ENCODE measurements at places on chromosomes 3 and 15. TPM values are rescaled to one million over a fixed set of nuclear protein-coding genes. Genes with fewer than 3 reads are reported as not detected.

Gene EPM2AIP1
- total RNA-seq: 10.5 TPM

- H3K36me3 ChIP-seq: no peaks in the 10 kb centered on the region
- no peak overlapping the region for H3K4me3 ChIP-seq
- DNase-seq: no peak
- no peaks in the 10 kb centered on the region for H3K4me1 ChIP-seq
- no peaks in the 10 kb centered on the region for H3K27me3 ChIP-seq
Observed at GRCh38 chr15:26943866-26944265, 27.1 kb upstream of the GABRG3 start.

Gene SLC6A11
- total RNA-seq: not detected

- H3K27me3 ChIP-seq: no peaks in the 10 kb centered on the region
- peak; percentile 78 for DNase-seq
- H3K36me3 ChIP-seq: no peaks in the 10 kb centered on the region
- H3K27ac ChIP-seq: peak overlapping the region; percentile 76
- peaks cover 35% of the 10 kb centered on the region for H3K4me1 ChIP-seq
- H3K4me3 ChIP-seq: no peak overlapping the region
Observed at GRCh38 chr15:71333839-71334238, 218.6 kb downstream of the THSD4 start.

Gene PLCD1
- total RNA-seq: 47.2 TPM

GRCh38 chr3:23459889-23460546, 256.9 kb downstream of the UBE2E2 start:
- no peaks in the 10 kb centered on the region for H3K36me3 ChIP-seq
- no peaks in the 10 kb centered on the region for H3K27me3 ChIP-seq
- no peak overlapping the region for H3K27ac ChIP-seq
- no peak for DNase-seq
- no peak overlapping the region for H3K4me3 ChIP-seq

GRCh38 chr3:48151807-48152427, 36.3 kb downstream of the CDC25A start:
- peaks cover 20% of the 10 kb centered on the region for H3K4me1 ChIP-seq
- no peak overlapping the region for H3K4me3 ChIP-seq
- no peaks in the 10 kb centered on the region for H3K27me3 ChIP-seq
- no peaks in the 10 kb centered on the region for H3K36me3 ChIP-seq

DNA sequence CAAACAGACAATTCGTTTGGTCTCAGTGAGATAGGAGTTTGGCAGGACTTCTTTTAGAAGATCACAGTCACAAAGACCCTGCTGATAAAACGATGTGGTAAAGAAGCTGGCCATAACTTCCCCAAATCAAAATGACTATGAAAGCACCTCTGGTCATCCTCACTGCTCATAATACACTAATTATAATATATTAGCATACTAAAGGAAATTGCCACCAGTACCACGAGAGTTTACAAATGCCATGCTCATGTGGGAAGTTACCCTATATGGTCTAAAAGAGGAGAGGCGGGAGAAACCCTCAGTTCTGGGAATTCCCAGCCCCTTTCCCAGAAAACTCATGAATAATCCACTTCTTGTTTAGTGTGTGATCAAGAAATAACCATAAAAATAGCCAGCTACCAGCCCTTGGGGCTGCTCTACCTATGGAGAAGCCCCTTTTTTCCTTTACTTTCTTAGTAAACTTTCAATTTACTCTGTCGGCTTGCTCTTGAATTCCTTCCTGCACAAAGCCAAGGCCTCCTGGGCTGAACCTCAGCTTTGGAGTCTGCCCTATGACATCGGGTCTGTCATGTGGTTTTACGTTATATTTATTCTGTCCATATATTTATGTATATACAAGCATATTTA, 115.8 kb upstream of the IGSF10 start:
- no peaks in the 10 kb centered on the region for H3K27me3 ChIP-seq
- DNase-seq: no peak
- no peak overlapping the region for H3K4me3 ChIP-seq
- H3K27ac ChIP-seq: no peak overlapping the region
- no peaks in the 10 kb centered on the region for H3K36me3 ChIP-seq

GRCh38 chr3:124082343-124082742, 90.4 kb upstream of the ROPN1 start:
- H3K36me3 ChIP-seq: no peaks in the 10 kb centered on the region
- no peak overlapping the region for H3K27ac ChIP-seq
- DNase-seq: no peak
- no peaks in the 10 kb centered on the region for H3K27me3 ChIP-seq
- H3K4me3 ChIP-seq: no peak overlapping the region

DNA sequence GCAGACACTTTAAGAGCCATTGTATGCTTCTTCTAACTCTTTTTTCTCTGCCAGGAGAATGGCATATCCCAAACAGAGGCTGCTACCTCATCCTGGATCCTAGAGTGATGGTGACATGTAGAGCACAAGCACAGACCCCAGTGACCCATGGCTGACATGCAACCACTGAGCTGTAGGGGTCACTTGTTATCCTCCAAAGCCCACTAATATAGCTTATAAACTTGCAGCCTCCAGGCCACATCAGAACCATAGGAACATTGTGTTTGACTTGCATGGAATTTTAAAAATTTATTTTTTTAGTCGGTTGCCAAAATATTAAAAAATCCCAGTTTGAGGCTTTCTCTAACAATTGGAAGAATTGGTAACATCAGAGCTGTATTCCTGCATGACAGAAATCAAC, 283.0 kb upstream of the WNT5A start:
- DNase-seq: no peak
- no peaks in the 10 kb centered on the region for H3K36me3 ChIP-seq
- H3K4me3 ChIP-seq: no peak overlapping the region
- H3K4me1 ChIP-seq: no peaks in the 10 kb centered on the region
- H3K27me3 ChIP-seq: no peaks in the 10 kb centered on the region

DNA sequence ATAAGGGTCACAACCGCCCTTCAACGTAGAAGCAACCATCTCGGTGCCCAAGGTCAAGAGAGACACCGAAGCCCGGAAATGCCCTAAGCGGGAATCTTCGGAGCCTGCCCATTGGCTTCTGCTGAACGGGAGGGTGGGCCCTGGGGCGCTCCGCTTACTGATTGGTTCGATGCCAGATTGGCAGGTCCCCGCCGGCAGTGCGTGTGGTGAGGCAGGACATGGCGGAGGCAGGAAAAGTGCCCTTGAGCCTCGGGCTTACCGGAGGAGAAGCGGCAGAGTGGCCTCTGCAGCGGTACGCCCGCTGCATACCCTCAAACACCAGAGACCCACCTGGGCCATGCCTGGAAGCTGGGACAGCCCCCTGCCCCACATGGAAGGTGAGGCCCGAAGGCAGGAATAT, at the start of gene REC114:
REC114 (plus strand) TSS at position 197 of the 400 bp plus-strand sequence; CDS start at position 219, 22 bp downstream.
- no peaks in the 10 kb centered on the region for H3K4me1 ChIP-seq
- H3K36me3 ChIP-seq: no peaks in the 10 kb centered on the region
- DNase-seq: no peak
- no peak within 1 kb of the TSS for H3K4me3 ChIP-seq
- H3K27ac ChIP-seq: no peak within 1 kb of the TSS

- H3K36me3 ChIP-seq: no peaks in the 10 kb centered on the region
- peaks cover 3% of the 10 kb centered on the region for H3K4me1 ChIP-seq
- H3K27me3 ChIP-seq: no peaks in the 10 kb centered on the region
- no peak overlapping the region for H3K4me3 ChIP-seq
- no peak for DNase-seq
- H3K27ac ChIP-seq: no peak overlapping the region
Observed at GRCh38 chr3:183372911-183373310, 55.5 kb downstream of the MCF2L2 start.

GRCh38 chr15:41483519-41483918, 10.2 kb upstream of the ITPKA start:
- H3K27me3 ChIP-seq: no peaks in the 10 kb centered on the region
- peaks cover 16% of the 10 kb centered on the region for H3K36me3 ChIP-seq
- H3K4me1 ChIP-seq: no peaks in the 10 kb centered on the region
- no peak overlapping the region for H3K27ac ChIP-seq
- DNase-seq: no peak
- H3K4me3 ChIP-seq: no peak overlapping the region

Gene PIK3CB
- total RNA-seq: 17.0 TPM

Gene PTX3
- 464 TPM for total RNA-seq

Gene WNT7A
- not detected for total RNA-seq

- H3K27ac ChIP-seq: no peak overlapping the region
- H3K27me3 ChIP-seq: no peaks in the 10 kb centered on the region
Observed at GRCh38 chr3:67657192-67657591, 2.8 kb upstream of the SUCLG2 start.

DNA sequence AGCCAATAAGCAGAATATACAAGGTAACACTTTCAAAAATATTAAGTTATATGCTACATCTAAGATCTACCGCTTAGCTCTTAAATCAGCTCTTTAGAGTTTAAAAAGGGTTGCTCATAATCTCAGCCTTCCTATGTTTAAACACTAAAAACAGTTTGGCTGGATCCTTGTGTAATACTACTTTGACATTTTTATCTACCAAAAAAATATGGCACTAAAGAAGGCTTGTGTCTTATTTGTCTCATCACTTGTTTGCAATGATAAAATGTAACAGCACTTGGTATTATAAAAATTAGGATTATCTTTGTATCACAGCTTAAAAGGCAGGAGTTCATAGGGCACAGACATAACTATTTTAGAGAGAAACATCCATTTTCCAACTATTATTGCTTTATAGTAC, 9.8 kb downstream of the ANKRD28 start:
- no peaks in the 10 kb centered on the region for H3K4me1 ChIP-seq
- DNase-seq: no peak
- H3K4me3 ChIP-seq: no peak overlapping the region
- no peak overlapping the region for H3K27ac ChIP-seq
- peaks cover 8% of the 10 kb centered on the region for H3K36me3 ChIP-seq

Gene ADGRG7
- total RNA-seq: not detected

- H3K27me3 ChIP-seq: no peaks in the 10 kb centered on the region
- H3K27ac ChIP-seq: no peak overlapping the region
- no peak for DNase-seq
- H3K4me3 ChIP-seq: no peak overlapping the region
- peaks cover 11% of the 10 kb centered on the region for H3K4me1 ChIP-seq
- H3K36me3 ChIP-seq: peaks cover 17% of the 10 kb centered on the region
Observed at GRCh38 chr15:70068783-70069565, 28.7 kb downstream of the TLE3 start.

Gene SENP7
- total RNA-seq: 14.4 TPM

- DNase-seq: no peak
- H3K4me1 ChIP-seq: no peaks in the 10 kb centered on the region
- no peaks in the 10 kb centered on the region for H3K27me3 ChIP-seq
- no peak overlapping the region for H3K27ac ChIP-seq
- no peaks in the 10 kb centered on the region for H3K36me3 ChIP-seq
- no peak overlapping the region for H3K4me3 ChIP-seq
Observed at GRCh38 chr3:101466465-101467309, 46.3 kb downstream of the SENP7 start.

Gene MAP1A
- total RNA-seq: 70.4 TPM

GRCh38 chr3:131933665-131934064, 101.1 kb downstream of the CPNE4 start:
- no peak overlapping the region for H3K4me3 ChIP-seq
- no peak for DNase-seq
- H3K4me1 ChIP-seq: no peaks in the 10 kb centered on the region
- H3K36me3 ChIP-seq: no peaks in the 10 kb centered on the region

Gene TMCO5A
- total RNA-seq: not detected

Measured in fibroblast of lung (primary cell).